ENCODE measurements at places on chromosomes 3 and 15.
A peak's percentile ranks its signal among the peaks of the same experiment; 100 is the strongest.

- DNase-seq, result no peak
Measured at GRCh38 chr3:165404357-165405027, 208.3 kb upstream of the SLITRK3 start.

DNA sequence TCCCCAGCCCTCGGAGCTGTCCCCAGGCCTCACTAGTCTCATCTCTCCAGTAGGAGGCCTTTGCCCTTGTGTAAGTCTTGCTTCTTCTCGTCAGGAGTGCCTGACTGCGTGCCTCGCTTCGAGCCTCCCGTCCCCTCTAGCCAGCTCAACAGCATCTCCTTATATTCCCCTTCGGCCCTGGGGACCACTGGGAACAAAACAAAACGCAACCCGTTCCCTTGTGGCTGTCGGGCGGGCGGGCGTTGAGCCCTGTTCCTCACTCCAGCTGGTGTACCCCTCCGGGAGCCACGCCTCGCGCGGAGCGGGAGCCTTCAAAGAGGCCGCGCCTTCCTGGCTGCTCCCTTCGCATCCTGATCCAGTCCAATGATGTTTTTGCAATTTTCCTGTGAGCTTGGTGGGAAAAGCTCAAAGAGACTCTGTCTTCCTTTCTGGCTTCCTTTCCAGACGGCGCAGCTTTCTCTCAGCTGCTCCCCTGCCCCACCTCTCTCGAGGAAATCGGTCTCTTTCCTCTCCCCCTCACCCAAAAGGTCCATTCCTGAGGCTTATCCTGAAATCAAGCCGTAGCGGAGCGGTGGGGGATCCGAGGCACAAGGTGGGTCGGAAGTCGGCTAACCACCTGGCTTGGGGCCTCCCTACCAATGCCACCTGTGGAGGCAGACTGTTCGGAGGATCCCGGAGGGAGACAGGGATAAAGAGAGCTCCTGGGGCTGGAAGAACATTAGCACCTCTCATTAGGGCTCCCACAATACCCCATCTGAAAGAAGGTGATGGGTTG, 33.4 kb upstream of the SRP14 start:
- no peak for DNase-seq

DNA sequence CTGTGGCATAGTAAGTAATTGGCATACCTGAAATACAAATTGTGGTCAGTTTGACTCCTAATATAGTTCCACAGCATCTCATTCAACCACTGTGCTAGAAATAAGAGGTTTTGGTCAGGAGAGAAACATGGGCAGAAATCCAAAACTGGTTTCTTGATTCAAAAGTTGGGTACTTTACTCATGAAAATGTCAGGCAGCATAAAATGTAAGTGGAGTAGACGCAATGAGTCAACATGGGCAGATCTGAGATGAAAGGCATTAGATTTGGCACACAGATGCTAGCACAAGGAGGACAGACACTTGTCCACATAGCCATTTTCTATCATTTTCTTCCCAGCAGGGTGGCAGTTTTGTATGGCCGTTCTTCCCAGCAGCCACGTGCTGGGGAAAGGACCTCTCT, 255.8 kb upstream of the CDIN1 start:
- no peak for DNase-seq

DNA sequence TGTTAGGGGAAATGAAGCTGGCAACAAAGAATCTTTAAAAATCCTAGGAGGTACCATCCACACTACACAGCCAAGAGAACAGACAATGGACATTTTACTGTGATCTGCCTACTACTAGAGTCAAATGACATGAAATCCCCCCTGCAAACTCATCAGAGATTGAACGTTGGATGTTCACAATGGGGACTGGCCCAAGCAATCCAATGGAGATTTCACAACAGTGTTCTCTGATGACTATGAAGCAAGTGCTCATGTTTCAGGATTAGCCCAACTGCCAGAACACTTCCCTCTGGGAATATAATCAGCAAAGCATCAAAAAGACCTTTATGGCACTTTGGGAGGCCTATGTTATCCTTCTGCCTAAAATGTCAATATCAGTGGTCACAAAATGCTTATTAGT, 97.8 kb downstream of the IGSF11 start:
- peak; percentile 63 for DNase-seq

DNA sequence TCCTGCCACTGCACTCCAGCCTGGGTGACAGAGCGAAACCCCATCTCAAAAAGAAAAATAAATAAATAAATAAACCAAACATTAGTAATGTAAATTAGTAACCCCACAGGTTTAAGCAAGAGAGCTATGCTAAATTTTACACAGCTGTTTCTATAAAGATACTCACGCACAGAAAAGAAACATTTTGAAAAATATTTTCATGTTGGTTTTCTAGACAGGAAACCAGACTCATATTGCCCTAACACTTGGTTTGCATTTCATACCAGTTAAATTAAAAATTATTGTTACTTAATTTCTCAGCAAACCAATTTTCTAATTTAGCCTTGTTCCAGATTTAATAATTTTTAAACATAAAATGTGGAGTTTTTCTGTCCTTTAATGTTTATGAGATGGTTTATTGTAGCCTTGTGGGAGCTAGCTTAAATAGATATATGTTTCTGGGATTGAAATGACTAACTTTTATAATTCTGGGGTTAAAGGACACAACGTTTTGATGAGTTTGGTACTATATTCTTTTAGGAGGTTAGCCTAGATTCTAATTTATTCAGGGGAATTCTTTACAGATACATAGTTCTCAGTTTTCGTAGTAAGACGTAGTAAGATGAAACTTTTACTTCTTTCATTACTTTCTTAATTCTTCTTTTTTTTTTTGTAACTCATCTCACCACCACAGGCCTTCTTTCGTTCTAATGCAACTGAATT, 42.6 kb upstream of the SLC4A7 start:
- no peak for DNase-seq

DNA sequence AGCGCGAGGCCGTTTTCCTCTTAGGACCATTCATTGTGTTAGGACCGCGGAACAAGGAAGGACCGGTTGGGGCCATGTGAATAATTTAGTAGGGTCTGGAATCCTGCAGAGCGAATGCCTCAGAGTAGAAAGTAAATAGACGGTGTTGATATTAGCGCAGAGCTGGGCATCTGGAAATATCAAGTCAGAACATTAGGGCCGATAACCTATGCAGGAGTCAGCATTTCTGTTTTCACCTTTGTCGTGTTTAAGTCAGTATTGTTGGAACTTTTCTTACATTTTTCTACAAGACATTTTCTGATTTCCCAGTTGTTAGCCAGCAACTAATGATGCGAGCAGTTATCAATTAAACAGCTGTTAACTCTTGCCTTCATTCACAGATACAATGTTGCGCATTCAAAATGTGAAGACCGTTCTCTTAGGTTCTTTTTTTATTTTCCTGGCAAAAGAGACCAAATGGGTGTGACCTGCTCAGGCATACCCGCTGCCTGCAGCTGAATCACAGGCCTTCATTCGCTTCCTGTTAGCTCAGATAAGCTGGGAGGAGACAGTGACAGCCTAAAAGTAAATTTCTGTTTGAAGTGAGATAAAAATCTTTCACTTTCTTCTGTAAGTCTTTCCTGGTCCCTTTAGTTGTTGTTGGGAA, 966 bp upstream of the PKM start:
- DNase-seq, result peak; percentile 63

DNA sequence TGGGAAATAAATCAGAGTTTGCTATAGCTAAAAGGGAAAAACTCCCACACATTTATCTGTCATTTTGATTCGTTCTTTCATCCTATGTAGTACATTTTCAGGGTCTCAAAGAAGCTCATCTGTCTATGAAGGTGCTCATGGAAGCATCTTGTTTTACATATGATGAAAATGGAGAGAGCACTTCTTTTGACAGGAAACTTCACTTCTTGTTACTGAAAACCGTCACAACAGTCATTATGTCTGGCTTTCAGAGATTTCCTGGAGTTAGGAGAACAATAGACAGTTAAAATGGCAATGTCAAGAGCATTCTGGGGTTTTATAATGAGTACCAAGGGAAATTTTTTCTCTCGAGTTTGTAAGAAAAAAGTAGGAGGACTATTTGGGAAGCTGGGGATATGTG, 83.3 kb downstream of the TMEM108 start:
- DNase-seq, result no peak

GRCh38 chr15:51516291-51516690, 106.3 kb downstream of the DMXL2 start:
- no peak for DNase-seq

GRCh38 chr3:128412180-128413002, 54.3 kb downstream of the DNAJB8 start:
- no peak for DNase-seq

DNA sequence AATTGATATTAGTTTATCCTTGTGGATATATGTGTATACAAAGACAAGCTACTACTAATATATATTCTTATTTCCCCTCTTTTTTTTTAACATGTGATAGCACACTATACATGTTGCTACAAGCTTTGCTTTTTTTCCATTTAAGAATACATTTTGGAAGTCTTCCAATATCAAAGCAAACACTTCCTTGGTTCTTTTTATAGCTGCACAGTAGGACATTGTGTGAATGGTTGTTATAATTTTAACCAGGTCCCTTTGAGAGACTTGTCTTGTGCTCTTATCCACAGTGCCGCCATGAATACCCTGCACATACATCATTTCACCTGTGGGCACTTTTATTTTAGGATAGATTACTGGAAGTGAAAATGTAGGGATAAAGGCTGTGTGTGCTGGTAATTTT, 88.7 kb downstream of the CACNA2D3 start:
- no peak for DNase-seq

DNA sequence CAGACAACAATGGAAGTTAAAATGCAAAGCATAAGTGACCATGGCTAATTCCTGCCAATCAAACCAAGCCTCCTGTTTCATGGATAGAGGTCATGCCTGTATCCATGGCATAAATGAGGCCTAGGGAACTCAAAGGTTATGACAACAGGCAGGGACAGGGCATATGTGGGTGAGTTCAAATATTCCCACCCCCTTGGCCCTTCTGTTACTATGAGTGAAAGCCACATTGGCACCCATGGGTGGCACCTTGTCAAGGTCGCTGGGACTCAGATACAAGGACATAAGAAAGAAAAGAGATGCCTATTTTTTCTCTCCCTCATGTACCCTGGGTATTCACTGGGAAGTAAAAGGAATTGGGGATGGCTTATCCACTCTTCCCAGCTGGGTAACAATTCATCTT, 25.3 kb upstream of the TMEM45A start:
- no peak for DNase-seq

DNA sequence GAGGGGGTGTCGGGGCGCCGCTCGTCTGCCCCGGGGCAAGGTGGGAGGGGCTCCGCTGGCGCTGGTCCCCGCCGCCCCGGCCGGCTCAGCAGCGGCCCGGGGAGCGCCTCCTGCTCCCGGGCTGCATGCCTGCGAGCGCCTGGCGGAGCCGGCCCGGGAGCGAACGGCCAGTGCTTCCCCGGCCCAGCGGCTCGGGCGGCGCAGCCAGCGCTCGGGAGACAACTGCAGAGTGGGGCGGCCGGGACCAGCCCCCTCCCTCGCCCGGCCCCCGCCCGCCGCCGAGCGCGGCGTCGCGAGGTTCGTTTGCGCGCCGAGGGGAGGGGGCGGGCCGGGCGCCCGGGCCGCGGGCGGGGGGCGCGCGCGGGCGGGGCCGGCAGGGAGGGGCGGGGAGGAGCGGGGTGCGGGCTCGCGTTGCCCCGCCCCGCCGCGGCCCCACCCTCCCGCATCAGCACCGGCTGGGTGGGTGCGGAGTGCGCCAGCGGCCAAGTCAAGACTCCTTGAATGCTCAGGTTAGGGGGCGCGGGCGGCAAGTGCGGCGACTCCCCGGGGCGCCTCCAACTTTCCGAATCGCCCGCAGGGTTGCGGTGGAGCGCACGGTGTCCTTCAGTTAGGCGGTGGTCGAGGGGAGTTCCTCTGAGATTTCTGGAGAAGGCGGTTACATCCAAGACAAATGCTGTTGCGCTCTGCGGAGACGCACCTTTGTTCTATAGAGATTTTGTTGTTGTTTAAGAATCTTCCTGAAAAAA, at the start of gene RGMA:
Gene RGMA (minus strand): TSS at position 231 of the 746 bp plus-strand sequence. CDS start 279 bp downstream, outside the sequence.
- no peak for DNase-seq

DNA sequence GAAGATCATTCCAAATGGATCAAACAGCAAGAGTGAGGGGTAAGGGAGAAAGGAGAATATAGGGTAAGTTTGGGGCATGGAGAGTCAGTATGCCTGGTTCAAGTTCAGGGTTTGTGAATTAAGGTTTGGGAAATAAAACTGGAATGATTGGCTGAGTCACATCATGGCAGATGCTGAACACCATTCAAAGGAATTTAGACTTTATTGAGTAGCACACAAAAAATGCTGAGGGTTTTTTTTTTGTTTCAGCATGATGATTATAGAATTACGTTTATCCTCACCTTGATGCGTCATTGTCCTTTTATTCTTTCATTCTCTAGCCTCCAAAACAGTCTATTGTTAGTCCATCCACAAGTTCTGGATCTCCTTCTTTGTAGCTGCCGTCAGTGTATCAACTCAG, 220.0 kb upstream of the UMPS start:
- no peak for DNase-seq

DNA sequence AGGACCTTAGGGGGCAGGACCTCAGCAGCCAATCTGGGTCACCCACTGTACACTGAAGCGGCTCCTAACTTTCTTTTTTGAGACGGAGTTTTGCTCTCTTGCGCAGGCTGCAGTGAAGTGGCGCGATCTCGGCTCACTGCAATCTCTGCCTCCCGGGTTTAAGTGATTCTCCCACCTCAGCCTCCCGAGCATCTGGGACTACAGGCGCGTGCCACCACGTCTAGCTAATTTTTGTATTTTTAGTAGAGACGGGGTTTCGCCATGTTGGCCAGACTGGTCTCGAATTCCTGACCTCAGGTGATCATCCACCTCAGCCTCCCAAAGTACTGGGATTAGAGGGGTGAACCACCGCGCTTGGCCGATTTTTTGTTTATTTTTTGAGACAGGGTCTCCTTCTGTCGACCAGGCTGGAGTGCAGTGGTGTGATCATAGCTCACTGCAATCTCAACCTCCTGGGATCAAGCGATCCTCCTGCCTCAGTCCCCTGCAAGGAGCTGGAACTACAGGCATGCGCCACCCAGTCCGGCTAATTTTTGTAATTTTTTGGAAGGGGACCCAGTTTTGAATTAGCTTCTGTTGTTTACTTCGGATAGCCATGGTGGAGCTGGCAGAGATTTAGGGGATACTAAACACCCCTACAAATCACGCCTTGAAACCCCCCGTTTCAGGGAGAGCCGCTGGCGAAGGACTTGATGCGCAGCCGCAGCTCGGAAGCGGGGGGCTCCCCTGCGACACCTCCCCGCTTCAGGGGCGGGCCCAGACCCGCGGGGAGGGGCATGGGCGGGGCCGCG, 1.5 kb upstream of the CLK3 start:
- no peak for DNase-seq

DNA sequence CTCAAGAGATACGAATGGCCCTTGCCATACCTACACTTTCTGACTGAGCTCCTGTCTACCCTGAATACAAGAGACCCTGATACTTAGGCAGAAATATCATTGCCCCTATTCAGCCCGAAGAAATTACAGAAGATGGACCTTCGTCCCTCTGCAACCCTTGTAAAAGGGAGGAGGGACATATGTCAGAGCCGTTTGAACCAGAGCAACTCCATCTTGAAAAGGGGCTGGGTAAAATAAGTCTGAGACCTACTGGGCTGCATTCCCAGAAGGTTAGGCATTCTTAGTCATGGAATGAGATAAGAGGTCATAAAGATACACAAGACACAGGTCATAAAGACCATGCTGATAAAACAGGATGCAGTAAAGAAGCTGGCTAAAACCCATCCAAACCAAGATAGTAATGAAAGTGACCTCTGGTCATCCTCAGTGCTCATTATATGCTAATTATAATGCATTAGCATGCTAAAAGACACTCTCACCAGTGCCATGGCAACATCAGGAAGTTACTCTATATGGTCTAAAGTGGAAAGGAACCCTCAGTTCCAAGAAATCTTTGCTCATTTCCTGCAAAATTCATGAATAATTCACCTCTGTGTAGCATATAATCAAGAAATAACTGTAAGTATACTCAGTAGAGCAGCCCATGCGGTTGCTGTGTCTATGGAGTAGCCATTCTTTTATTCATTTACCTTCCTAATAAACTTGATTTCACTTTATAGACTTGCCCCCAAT, 49.7 kb upstream of the GPD1L start:
- DNase-seq, result no peak
